CD4-positive, alpha-beta T cell (primary cell): ENCODE measurements at places on chromosomes 12 and 14.

- DNase-seq = no peak
Measured at GRCh38 chr12:51686727-51687126, 95.7 kb downstream of the SCN8A start.

GRCh38 chr14:93906341-93907329 lies 20.5 kb upstream of the FAM181A start:
- peak; percentile 19 for DNase-seq

GRCh38 chr12:93802293-93802692 lies 125.1 kb downstream of the CRADD start:
- DNase-seq = no peak

DNA sequence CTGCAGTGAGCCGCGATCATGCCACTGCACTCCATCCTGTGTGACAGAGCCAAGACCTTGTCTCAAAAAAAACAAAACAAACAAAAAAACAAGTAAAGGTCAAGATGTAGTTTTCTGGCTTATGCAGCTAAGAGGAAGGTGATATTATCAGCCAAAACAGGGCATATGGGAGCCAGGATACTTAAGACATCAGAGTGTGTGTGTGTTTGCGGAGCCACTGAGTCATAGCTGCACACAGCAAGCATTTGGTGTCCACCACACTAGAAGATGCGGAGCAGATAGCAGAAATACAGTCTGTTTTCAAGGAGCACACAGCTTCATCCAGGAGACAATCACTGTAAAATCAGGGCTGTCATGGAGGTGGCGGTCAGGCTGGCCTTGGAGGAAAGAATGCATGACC lies 72.6 kb upstream of the REP15 start:
- DNase-seq = no peak

DNA sequence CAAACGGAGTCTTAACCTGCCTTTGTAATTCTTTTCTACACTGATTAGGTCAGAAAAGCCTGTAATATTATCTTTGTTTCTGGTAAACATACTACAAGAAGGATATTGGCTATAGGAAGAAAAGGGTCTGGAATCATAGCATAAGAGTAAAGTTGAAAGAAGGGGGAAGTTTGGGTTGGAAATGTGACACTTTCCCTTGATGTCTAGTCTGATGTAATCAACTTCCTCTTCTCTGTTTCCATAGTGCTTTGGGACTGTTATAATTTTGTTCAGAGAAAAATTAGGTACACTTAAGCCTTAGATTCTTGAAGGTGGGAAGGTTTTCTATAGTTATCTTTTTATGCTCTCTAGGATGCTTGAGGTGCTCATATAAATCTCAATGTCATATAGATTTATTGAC lies 322.2 kb downstream of the AEBP2 start:
- no peak for DNase-seq

DNA sequence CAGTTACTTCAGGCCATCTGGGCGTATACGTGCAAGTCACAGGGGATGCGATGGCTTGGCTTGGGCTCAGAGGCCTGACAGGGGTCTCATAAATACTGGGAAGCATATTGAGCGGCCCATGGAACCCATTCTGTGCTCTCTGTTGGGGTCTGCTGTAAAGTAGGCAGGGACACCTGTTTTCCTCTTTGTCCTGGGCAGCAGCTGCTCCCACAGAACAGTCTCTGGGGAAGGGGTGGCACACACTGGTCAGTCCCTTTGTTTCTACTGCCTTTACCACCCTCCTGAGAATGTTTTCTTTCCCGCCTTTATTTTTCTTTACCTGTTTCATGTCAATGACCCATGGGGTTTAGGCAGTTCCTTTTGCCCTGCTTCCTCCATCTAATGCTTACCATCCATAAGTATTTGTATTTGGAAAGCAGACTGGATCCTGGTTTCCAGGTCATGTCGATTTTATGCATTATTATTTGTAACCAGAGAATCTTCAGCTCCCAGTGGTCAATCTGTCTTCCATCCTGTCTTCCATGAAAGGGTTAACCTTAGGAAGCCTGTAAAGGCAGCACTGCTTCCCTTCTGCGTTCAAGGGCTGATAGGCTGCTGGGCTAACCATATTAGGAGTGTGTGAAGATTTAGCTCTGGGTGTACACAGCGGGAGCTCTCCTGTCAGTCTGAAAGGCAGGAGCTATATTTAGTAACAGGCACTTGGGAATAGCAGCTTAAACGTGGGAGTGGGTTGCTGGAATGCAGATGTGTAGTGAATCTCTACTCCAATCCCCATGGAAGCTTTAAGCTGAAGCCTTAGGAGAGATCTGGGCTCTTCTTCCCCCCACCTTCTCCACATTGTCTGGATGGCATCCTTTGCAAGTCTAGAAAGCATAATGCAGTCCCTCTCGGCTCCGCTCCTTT lies 124.0 kb downstream of the DYRK2 start:
- DNase-seq = no peak

- no peak for DNase-seq
Measured at GRCh38 chr12:112595410-112595809, 176.7 kb downstream of the PTPN11 start.

DNA sequence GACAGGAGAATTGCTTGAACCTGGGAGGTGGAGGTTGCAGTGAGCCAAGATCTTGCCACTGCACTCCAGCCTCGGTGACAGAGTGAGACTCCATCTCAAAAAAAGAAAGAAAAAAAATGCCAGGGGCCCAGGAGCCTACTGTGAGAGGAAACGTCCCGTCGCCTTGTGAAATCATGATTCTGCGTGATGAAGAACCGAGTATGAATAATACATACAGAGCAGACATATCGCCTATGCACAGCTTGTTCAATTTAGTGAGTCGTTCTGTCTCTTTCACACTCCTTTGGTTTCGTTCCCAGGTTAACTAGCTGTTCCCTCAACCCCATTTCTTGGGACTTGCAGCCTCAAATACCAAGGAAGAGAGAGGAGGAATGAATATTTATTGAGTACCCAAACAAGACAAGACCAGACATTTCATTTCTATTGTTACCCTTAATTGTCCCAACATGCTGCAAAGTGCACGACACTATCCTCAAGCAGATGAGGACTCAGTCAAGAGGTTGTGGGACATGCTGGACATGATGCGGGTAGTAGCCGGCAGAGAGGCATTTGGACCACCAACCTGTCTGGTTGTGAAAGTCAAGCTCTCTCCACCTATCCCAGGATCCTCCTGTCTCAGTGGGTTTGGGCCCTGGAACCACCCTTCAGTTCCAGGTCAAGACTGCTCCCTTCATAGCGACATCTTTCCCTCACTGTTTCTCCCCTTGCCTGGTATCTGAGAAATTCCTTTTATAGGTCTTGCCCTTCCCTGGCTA lies 8.6 kb upstream of the CD27 start:
- DNase-seq = no peak

DNA sequence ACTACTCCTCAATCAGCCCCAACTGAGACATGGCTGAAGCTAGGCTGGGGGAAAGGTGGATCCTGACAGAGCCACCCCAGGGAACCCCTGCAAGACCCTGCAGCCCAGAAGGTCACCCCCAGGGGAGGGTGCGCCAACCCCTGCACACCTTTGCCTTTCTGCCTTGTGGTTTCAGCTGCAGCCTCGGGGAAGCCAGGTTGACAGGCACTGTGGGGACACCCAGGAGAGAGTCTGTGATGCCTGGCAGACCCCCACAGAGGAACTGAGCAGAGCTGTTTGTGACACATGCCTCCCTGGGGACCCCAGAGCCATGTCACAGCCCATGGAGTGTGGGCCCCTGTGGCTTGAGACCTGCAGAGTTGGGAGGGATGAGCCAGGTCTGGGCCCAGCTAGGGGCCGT lies 11.8 kb upstream of the HHIPL1 start:
- DNase-seq = no peak

DNA sequence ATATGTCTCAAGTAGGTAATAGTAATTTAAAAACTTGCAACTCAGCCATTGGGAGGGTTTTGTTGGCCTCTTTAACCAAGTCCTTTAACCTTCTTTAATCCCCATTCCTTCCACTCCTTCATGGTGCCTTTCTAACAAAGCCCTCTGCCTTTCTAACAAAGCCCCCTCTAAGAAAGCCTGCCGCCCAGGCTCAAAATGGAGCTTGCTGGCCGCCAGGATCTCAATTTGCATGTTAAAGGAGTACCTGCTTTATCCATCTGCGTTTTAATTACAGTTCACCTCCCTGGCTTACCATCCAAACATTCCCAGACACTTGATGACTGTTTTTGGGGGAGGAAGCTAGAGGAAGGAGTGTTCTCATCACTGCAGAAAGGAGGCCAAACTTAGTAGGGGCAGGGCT lies 183.4 kb downstream of the PTPN11 start:
- DNase-seq = no peak

GRCh38 chr14:76772300-76773187 lies 11.3 kb downstream of the VASH1 start:
- DNase-seq = no peak

DNA sequence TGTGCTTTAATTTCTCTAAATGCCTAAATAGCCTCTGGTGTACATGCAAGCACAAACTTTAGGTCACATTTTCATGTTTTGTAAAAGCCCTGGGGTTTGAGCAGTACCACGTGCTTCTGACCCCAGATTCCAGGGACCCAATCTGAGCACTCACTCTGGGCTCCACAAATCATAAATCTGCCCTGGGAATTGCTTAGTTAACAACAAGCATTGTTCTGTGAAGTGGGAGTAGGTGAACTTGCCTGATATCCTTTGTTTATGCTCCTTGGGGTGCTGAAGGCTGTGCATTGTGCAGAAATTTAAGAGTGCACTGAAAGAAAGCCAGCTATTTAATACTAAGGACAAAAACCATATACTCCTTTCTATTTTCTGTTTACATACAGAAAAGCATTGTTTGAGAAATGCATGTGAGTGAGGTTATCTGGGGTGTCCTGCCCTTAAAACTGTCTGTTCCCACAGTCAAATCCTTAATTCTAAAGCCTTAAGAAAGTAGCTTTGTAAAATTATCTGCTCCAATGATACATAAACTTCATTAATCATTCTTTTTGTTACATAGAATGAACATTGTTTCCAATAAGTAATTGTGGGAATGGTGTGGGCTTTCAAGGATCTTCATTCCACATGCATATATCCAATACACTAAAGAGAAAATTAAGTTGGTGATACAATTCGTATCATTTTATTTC lies 258.6 kb upstream of the NPAS3 start:
- no peak for DNase-seq

DNA sequence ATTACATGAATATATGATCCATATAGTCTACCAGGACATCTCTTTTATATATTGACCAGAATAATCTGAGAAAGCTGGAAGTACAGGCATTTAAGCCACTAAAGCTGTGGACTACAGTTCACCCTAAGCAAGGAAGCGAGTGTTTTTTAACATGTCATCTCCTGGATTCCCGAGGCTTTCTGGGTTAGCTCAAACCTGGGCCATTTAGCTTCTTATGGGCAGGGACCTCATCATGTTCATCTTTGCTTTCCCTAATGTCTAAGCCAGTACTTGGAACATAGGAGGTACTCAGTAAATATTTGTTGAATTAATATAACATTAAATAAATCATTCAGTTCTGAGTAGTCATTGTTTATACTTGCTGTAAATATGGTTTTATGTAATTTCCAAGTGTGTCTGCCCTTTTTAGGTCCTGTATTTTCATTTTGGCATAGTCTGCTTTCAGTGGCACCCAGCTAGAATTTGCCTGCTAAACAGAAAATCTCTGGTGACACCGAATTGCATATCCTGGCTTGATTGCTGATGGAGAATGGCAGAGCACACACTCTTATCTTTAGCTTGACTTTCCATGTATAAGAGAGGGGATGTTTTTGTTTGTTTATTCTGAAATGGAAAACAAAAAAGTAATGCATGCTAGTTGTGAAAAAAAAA lies 344.5 kb downstream of the ZFP36L1 start:
- DNase-seq = no peak

DNA sequence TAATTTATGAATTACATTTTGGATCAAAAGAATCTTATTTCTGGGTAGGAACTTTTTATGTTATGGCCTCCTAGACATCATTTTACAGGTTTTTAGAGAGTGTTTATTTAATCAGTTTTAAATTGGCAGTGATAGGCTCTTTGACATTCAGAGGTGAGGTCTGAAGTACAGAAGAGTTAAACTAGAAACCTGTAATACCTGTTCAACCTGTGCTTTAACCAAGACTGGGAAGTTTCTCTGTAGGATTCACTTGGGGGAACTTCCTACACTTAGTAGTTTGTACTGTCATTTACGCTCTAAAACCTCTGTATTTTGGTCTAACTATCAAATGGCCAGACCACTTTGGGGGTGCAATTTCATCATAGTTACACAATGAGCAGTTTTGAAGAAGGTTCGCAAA lies 35.9 kb downstream of the PLEKHA5 start:
- no peak for DNase-seq

DNA sequence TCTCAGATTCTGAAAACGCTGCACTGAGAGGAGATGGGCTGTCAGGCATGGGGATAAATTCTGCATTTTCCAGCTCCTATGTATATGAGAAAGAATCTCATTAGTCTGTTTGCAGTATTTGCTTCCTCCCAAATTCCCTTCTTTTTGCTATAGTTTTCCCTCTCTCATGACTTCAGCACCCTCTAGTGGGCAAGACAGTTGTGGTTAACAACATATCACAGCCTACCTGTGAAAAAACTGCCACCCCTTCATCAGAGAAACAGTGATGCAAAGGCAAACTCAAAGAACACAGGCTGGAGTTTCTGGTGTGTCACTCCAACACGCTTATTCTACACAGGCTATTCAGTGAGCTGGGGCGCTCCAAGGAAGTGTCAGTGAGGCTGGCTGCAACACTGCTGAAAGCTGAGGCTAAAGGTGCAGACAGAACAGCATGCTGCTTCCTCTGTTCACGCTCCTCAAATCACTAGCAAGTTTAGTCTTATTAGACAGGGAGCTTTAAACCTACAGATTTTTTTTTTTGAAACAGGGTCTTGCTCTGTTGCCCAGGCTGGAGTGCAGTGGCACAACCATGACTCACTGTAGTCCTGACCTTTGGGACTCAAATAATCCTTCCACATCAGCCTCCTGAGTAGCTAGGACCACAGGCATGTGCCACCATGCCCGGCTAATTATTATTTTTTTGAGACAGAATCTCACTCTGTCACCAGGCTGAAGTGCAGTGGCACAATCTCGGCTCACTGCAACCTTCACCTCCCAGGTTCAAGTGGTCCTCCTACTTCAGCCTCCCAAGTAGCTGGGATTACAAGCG lies 19.3 kb downstream of the ZC2HC1C start:
- DNase-seq = peak; percentile 30

GRCh38 chr12:46005151-46005797 lies 14.9 kb upstream of the SCAF11 start:
- no peak for DNase-seq

GRCh38 chr12:115430636-115431035 lies 746.7 kb upstream of the TBX3 start:
- DNase-seq = no peak

- DNase-seq = no peak
Measured at GRCh38 chr12:3313675-3314663, 177.0 kb upstream of the PRMT8 start.

DNA sequence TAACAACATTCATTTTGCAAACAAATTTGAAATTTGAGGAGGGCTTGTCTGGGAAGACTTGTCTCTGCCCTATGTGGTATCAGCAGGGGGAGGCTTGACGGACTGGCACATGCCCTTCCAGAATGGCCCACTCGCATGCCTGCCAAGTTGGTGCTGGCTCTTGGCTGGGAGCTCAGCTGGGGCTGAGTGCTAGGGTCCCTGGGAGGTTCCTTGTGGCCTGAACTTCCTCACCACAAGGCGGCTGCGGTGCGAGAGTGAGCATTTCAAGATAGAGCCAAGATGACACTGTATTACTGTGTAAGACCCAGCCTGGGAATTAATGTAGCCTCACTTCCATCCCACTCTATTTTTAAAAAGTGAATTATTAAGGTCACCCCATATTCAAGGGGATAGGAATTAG lies 271.6 kb upstream of the PLEKHG7 start:
- DNase-seq = peak; percentile 10
